ENCODE measurements at places on chromosomes 2 and 18.

DNA sequence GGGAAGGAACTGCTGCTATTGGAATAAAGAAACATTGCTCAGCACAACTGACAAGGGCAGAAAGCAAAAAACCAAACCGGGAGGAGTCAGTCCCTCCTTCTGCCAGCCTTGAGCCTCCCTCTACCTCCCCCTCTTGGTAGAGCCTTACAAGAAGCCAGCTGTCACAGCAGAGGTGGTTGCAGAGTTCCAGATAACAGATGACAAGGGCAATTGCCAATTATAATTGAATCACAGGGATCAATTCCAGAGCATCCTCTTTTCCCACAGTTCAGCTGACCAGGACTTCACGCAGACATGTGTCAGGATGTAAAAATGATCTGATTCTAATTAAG, 548.2 kb upstream of the LRRTM1 start:
- no peak for DNase-seq

DNA sequence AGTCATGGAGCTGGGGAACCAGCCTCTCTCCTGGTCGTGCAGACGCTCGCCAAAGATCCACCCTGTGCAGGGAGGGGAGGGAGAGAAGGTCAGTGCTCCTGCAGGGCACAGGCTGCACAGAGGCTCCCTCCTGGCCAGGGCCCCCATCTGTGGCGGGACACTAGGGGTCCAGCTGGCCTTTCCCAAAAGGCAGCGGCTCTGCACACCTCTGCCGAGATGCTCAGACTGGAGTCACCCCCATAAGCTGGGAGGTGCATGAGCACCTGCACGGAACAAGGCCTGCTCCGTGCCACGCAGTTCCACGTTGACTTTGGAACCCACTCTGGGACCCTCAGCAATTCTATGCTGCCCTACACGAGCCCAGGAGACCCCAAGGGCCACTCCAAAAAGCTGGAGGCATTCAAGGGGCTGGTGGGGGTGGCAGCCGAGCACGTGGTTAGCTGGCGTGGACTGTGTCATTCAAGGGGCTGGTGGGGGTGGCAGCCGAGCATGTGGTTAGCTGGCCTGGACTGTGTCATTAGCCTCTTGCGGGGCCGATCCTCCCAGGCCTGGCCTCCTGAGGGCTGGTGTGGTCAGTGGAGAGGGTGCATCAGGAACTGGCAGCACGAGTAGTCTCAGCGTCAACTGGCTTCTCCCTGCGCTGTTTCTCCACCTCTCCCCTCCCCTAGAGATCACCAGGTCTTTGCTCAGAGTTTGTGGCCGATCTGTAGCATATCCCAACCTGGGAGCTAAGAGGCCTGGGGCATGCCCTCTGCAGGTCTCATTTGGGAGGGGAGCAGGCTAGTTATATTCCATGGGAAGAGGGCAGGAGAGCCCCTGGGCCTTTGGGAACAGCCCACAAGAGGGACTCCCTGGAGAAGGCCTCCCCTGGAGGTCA, 9.8 kb downstream of the SNORC start:
- DNase-seq, result no peak

GRCh38 chr2:78978340-78978739, 47.2 kb upstream of the REG3G start:
- DNase-seq, result no peak

- no peak for DNase-seq
These were observed 16.0 kb upstream of the ACTR3 start for GRCh38 chr2:113873867-113874266.

DNA sequence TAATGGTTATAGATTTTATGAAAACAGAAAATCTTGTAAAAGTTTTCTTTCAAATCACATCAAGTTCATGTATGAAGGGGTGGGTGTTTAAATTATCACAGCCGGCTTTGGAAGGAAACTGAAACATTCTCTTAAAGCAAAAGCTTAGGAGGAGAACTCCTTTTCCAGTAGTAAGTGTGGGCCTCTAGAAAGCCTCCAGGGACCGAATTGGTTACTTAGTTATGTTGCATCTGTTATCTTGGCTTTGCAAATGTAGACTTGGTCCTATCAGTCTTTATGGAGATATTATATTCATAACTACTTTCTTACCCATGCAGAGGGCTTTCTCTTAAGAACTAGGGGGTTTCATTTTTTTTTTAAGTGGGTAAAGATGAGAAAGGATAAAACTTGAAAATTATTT, 7.4 kb downstream of the NAB1 start:
- DNase-seq, result no peak

- no peak for DNase-seq
These were observed 6.8 kb downstream of the TBR1 start for GRCh38 chr2:161422816-161423403.

- no peak for DNase-seq
These were observed 1113.3 kb downstream of the TSN start for GRCh38 chr2:122868646-122869275.

DNA sequence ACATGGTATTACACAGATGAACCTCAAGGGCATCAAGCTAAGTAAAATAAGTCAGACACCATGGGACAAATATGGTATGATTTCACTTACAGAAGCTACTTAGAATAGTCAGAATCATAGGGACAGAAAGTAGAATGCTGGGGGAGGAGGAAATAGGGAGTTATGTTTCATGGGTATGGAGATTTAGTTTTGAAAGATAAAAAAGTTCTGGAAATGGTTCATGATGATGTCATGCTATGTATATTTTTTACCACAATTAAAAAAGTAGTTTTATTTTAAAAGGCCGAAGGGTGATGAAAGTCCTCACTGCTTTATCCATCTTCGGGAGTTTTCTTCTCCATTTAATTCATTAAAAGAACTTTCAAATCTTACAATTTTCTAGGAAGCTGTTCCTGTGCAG, 181.9 kb downstream of the CALCRL start:
- no peak for DNase-seq

GRCh38 chr2:98519156-98519555, 74.5 kb downstream of the INPP4A start:
- no peak for DNase-seq

DNA sequence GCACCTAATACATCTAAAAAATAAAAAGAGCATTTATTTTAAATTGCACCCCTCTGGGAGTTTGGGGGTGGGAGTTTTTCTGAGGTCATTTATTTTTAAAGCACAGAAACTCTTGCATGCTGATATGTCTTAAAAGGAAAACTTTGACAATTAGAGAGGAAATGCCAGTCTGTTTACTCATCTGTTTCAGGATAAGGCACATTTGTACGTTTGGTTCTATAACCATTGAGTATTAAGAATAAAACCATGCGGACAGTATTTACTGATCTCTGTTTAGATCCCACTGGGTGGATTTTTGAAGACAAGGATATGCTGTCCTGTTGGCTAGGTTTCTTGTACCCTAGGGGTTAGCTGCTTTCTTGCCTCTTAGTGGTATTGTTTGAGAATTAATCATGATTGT, 122.9 kb downstream of the TANC1 start:
- no peak for DNase-seq

DNA sequence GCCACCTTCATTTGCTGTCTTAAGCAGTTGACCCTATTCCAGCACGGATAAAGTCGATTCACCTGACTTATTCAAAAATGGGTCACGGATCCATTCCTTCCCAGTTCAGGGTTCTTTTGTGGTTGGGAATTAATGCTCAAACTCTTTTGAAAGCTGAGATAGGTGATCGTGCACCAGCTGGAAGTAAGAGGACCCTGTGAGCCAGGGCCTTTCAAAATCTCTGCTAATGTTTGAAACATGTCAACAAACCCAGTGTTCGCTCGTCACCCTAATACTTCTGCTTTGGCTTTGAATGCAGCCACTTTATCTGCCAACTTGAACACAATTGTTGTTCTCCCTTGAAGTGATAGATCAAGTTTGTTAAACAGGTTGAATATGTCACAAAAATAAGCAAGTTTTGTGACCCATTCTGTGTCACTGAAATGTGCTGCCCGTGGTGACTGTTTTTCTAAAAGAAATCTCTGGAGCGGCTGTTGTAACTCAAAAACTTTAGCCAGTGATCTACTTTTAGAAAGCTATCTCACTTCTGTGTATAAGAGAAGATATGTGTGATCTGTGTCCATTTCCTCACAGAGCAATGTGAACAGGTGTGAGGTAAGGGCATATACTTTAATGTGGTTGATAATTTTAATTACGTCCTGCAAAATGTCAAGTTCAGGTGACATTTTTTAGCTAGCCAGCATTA, 16.9 kb downstream of the HAT1 start:
- no peak for DNase-seq

GRCh38 chr2:74369976-74370375, 10.1 kb downstream of the DCTN1 start:
- DNase-seq, result no peak

GRCh38 chr2:219284501-219285372, 5.6 kb downstream of the DNAJB2 start:
- no peak for DNase-seq

- DNase-seq, result no peak
These were observed 2.2 kb upstream of the GPR148 start for GRCh38 chr2:130726614-130727180.

- no peak for DNase-seq
These were observed 43.0 kb downstream of the CCDC148 start for GRCh38 chr2:158413581-158413980.

DNA sequence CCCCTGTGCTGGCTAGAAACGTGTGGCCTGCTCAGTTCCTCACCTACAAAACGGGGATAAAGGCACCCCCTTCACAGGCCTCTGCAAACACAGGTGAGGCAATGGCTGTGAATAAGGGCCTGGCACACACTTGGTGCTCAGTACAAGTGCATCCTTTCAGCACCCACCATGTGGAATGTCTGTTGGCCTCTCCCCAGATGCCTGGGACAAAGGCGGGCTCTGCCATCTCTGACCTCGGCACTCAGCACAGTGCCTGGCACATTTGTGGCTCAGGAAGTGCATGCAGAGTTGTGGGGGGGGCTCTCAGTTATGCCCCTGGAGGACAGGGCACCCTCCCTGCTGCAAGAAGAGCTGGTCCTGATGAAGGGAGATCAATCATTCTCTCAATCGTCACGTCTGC, 224.6 kb upstream of the RAB6C start:
- no peak for DNase-seq

- DNase-seq, result no peak
These were observed 65.9 kb downstream of the IL1R2 start for GRCh38 chr2:102057502-102058292.

- DNase-seq, result no peak
These were observed 782.1 kb downstream of the EPHA4 start for GRCh38 chr2:220789961-220790360.

DNA sequence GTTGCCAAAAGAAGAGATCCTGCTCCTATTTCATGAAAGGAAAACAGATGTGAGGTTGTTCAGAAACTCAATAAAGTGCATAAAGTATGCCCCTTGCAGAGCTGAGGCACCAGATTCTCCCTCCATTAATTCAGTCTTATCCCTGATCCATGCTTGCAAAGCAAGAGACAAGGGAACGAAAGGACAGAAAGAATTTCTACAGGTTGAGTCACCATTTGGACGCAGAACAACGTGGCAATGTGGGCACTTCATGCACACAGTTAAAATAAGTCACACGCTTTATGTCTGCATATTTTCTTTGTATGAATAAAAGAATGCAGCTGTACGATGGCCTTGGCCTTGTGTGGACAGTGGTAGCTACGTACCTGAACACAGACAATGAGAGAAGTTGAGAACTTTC, 321.7 kb upstream of the REV1 start:
- DNase-seq, result no peak

DNA sequence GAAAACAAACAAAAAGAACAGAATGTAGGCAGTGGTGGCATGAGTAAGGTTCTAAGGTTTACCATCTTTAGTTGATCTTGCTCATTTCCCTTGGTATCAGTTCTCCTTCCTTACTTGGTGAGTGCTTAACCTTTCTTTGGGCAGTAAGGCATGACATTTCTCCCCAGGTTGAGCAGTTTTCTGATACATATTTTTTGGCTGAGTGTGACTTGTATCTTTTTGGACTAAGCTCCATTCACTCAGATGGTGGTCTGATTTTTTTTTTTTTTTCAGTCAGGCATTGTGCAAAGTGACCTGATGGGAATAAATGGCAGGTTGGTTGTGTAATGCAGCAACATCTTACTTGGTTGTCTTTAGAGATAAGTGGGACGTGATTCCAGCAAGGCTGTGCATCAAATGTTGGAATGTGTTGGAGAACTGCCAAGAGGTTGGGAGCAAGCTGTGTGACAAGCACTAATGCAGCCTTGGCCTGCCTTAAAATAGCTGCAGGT, 15.1 kb downstream of the SPTBN1 start:
- DNase-seq, result no peak

DNA sequence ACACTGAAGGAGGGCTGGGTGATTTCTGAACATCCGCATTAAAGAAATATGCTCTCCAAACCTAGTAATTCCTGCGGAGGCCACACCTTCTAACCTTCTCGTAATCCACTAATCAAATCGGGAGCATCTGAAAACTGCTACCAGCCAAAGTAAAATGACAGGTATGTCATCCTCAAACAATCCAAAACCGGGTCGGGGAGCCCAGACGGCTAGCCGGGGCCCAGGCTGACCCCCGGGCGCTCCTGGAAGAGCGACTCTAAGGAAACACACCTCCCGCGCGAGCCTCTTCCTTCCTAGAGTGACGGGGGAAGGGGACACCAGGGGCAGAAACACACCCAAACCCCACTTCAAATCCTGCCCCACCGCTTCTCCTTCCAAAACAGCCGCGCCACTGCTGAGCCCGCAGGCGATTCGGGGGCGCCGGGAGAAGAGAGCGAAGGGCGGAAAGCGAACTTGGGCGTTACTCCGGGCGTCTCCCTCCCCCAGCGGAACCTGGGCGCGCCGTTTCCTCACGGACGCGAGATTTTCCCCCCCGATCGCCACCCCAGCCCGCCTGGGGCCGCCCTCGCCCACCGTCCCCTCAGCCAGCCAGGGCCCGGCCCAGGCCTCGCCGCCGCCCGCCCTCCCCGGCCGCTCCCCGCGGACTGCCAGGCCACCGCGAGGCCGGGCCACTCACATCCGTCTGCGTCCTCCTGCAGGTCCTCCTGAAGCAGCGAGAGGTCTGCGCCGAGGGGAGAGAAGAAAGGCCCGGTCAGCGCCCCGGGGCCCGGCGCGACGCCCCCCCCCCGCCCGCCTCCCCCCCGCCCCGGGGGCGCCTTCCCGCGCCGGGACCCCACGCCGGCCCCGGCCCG, 584 bp downstream of the PPP4R1 start:
- DNase-seq, result no peak

DNA sequence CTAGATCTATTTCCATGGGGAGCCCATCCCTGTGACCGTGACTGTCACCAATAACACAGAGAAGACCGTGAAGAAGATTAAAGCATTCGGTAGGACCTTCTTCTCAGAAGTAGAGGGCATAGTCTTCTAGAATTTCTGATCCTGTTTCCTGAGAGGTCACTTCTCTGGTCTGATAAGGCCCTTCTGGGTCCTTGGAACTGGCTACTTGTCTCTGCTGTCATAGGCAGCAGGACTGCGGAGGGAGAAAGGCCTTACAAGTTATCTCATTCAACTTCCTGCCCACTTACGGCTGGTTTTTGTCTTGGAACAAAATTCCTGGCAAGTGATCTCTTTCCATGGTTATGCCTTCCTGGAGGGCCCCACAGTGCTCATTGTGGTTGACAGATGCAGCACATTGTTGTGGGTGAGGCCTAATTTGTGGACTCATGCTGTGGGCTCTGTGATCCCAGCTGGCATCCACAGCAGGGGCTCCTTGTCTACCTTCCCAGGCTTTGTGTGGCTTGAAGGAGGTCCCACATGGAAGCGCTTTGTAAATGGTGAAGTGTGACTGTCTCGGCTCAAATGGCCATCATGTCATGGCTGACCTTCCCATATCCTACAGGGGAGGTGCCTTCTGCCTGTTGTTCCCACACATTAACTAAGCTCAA, 22.0 kb downstream of the SAG start:
- no peak for DNase-seq
